NT2/D1 (cell line): ENCODE measurements at places on chromosomes 7 and 10.

DNA sequence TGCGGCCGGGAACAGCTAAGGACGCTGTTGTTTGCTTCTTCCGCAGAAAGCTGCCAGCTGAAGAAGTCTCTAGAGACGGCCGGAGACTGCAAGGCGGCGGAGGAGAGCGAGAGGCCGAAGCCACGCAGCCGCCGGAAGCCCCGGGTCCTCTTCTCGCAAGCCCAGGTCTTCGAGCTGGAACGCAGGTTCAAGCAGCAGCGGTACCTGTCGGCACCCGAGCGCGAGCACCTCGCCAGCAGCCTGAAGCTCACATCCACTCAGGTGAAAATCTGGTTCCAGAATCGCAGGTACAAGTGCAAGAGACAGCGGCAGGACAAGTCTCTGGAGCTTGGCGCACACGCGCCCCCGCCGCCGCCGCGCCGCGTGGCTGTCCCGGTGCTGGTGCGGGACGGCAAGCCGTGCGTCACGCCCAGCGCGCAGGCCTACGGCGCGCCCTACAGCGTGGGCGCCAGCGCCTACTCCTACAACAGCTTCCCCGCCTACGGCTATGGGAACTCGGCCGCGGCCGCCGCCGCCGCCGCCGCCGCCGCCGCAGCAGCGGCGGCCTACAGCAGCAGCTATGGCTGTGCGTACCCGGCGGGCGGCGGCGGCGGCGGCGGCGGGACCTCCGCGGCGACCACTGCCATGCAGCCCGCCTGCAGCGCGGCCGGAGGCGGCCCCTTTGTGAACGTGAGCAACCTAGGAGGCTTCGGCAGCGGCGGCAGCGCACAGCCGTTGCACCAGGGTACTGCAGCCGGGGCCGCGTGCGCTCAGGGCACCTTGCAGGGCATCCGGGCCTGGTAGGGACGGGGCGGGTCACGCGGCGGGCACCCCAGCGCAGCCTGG is 2.4 kb downstream of the NKX2-3 start:
- no peak for DNase-seq

- no peak for DNase-seq
Observed at GRCh38 chr7:149860821-149861727, 12.7 kb upstream of the ATP6V0E2 start.

- no peak for DNase-seq
Observed at GRCh38 chr10:51313251-51313650, 239.0 kb downstream of the PRKG1 start.

- DNase-seq = no peak
Observed at GRCh38 chr7:151008511-151009323, 15.6 kb downstream of the ATG9B start.

- DNase-seq = no peak
Observed at GRCh38 chr7:145729691-145730090, 386.9 kb upstream of the CNTNAP2 start.

DNA sequence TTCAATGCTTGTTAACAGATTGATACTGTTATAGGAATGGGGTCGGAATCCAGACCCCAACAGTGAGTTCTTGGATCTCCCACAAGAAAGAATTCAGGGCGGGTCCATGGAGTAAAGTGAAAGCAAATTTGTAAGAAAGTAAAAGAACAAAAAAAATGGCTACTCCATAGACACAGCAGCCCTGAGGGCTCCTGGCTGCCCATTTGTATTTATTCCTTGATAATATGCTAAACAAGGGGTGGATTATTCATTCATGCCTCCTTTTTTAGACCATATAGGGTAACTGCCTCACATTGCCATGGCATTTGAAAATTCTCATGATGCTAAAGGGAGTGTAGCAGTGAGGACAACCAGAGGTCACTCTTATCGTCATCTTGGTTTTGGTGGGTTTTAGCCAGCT is 717.2 kb upstream of the KCND2 start:
- DNase-seq = no peak

DNA sequence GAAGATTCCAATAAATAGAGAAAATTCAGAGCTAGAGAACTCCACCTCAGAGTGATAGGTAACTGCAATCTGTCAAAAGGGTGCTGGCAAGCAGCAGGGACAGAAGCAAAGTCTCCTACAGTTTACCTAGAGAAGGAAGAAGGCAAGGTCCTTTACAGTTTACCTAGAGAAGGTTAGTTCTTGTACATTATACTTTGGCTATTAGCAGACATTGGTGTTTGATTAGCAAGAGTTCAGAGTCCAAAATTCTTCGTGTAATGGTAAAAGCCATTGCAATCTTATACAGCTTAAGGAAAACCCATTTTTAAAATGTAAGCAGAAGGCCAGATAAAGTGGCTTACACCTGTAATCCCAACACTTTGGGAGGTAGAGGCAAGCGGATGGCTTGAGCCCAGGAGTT is 45.9 kb downstream of the SLC25A13 start:
- no peak for DNase-seq

GRCh38 chr10:131653554-131654470 is 247.0 kb upstream of the PPP2R2D start:
- DNase-seq = no peak

DNA sequence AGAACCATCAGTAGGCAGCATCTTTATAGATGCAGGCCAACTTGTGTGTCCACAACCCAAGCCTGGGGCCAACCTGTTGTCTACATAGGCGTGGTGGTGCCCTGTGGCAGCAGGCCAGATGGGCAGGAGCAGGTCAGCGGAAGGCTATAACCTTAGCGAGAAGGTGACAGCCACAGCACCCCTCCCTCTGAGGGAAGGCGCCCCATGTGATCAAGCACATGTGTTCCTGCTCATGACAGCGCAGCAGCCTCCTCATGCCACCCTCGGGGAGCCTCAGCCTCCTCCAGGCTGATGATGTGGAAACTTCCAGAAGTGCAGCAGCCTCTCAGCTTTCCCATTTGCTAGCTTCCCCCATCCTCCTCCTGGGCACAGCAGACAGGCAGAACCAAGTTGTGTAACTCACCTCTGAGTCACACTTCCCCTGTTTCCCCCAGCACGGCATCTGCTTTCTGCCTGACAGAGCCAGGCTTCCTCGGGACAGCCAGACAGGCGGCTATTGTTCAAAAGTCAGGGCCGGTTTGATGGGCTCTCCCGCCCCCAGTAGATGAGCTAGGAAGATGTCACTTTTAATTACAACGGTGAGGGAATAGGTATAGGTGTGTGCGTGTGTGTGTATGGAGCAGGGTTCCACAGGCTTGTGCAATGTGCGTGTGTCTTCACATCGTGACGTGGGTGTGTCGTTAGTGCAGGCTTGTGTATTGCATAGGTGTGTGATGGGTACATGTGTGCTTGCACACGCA is 312.0 kb upstream of the ZMIZ1 start:
- DNase-seq = no peak

DNA sequence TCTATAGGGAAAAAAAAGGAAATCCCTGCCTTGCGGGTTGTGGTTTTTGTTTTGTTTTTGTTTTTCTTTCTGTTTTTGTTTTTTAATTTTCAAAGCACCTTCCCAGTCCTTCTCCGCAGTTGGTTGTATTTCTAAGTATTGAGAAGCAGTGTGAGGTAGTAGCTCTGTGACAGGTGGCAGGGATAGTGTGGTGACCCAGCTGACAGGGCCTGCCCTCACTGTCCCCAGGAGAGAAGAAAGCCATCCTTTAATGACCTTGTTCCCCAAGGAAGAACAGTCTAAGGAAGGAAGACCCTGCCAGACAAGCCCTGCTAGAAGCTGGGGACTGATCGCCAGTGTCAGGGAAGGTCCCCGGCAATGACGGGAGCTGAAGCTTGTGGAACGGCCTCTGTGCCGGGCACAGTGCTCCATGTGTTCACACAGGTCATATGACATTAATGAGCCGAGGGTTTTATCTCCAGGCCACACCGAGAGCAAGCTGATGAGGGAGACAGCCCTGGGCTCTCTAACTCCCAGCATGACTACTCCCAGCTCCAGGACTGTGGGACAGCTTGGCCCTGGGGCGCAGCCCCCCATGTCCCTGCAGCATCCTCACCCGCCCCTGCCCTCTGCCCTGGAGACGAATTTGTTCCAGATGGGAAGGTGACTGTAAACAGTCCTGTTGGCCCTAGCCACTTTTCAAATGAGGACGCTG is 69.0 kb upstream of the LRRC18 start:
- DNase-seq = no peak

GRCh38 chr10:63383141-63383540 is 82.6 kb downstream of the JMJD1C start:
- DNase-seq = no peak

GRCh38 chr10:132331601-132332432 is at the start of gene LRRC27:
Gene LRRC27, plus strand, starts transcription at chr10:132332193. Its CDS starts 1,332 bp downstream, at chr10:132333525.
- peak; percentile 92 for DNase-seq
